Stomach (tissue), 19 donors: ENCODE measurements at places on chromosomes 13 and 19. TPM values are rescaled to one million over a fixed set of nuclear protein-coding genes. Genes with fewer than 3 reads are reported as not detected.
A peak's percentile ranks its signal among the peaks of the same experiment; 100 is the strongest.

- H3K27me3 ChIP-seq, result no peaks in the 10 kb centered on the region
- peaks cover 58% of the 10 kb centered on the region for H3K4me1 ChIP-seq
- H3K4me3 ChIP-seq, result no peak overlapping the region
These were observed 3.9 kb downstream of the SIX5 start for GRCh38 chr19:45764945-45765701.

GRCh38 chr13:32060401-32060878 lies 28.9 kb downstream of the FRY start:
- H3K36me3 ChIP-seq, result no peaks in the 10 kb centered on the region
- no peaks in the 10 kb centered on the region for H3K27me3 ChIP-seq
- no peak for DNase-seq
- H3K4me1 ChIP-seq, result no peaks in the 10 kb centered on the region

- no peak overlapping the region for H3K4me3 ChIP-seq
- no peak overlapping the region for H3K27ac ChIP-seq
- no peaks in the 10 kb centered on the region for H3K36me3 ChIP-seq
- no peak for DNase-seq
These were observed 150.3 kb downstream of the SLITRK5 start for GRCh38 chr13:87821512-87821911.

DNA sequence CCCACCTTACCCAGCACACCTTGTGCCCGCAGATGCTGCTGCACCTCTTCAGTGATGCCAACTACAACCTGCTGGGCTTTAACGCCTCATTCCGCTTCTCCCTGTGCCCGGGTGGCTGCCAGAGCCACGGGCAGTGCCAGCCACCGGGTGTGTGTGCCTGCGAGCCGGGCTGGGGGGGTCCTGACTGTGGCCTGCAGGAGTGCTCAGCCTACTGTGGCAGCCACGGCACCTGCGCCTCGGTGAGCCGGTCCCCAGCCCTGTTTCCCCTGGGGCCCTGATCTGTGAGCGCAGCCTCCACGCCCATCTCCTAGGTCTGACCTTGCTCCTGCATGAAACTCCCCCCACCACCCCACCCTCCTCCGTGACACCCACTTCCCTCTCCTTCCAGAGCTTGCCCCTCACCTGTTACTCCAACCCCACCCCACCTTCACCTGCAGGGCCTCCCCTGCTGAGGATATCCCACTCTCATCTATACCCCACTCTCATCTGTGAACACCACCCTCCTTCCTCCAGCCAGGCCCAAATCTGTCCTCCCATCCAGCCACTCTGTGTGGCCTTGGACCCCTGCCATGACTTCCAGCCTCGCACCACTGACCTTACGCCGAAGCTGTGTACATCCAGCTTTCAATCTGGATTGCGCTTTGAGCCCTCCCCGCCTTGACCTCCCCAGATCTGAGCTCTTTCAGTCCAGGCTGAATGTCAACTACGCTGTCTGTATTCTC lies 8.7 kb downstream of the MEGF8 start:
- H3K4me1 ChIP-seq, result peaks cover 6% of the 10 kb centered on the region
- H3K36me3 ChIP-seq, result peaks cover 49% of the 10 kb centered on the region
- DNase-seq, result no peak
- H3K4me3 ChIP-seq, result no peak overlapping the region
- no peaks in the 10 kb centered on the region for H3K27me3 ChIP-seq

DNA sequence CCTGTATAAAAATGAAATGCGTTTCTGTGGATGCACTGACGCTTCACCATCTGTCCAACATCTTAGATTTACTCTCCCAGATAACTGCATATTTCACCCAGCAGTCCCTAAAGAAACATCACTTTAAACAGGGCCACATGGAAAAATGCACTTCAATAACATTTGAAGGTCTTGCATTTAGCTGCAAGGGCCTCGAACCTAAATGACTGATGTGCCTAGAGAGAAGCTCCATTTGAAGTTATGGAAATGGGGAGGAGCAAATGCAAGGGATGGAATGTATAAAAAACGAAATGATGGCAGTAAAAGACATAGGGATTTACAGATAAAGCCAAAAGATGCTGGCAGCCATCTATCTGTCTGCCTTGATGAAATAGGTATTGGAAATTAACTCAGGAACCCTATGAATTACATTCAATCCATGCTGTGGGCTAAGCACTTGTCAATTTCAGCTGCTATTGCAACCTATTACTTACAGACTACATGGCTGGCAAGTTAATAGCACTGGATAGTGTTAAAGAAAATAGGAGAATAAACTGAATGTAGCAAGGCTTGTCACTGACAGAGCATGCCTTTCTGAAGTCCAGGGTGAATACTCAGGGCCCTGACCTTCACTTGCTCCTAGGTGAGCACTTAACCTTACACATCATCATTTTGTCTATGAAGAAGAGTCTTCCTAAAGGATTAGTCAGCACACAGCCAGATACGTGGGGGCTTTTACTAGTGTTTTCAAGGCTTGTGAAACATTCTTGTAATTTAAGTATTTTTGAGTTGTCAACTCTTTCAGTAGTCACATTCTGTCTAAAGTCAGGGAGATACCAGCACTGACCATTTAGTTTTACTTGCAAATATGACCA lies 963.4 kb downstream of the PCDH17 start:
- H3K27me3 ChIP-seq, result no peaks in the 10 kb centered on the region
- no peaks in the 10 kb centered on the region for H3K36me3 ChIP-seq
- no peak overlapping the region for H3K4me3 ChIP-seq
- no peak overlapping the region for H3K27ac ChIP-seq

GRCh38 chr13:100589178-100589725 lies 663 bp upstream of the GGACT start:
- H3K27ac ChIP-seq, result no peak overlapping the region
- H3K4me1 ChIP-seq, result peaks cover 17% of the 10 kb centered on the region
- no peak for DNase-seq
- no peaks in the 10 kb centered on the region for H3K36me3 ChIP-seq

GRCh38 chr19:7526059-7526929 lies 3.9 kb downstream of the MCOLN1 start:
- H3K4me1 ChIP-seq, result peaks cover 29% of the 10 kb centered on the region
- H3K27me3 ChIP-seq, result no peaks in the 10 kb centered on the region
- DNase-seq, result no peak
- no peak overlapping the region for H3K27ac ChIP-seq

GRCh38 chr19:5621945-5622464 lies 571 bp downstream of the SAFB2 start:
- H3K27me3 ChIP-seq, result no peaks in the 10 kb centered on the region
- H3K36me3 ChIP-seq, result peaks cover 61% of the 10 kb centered on the region
- peaks cover 76% of the 10 kb centered on the region for H3K4me1 ChIP-seq
- DNase-seq, result no peak
- H3K4me3 ChIP-seq, result peak overlapping the region; percentile 98

- H3K4me3 ChIP-seq, result no peak overlapping the region
- no peaks in the 10 kb centered on the region for H3K27me3 ChIP-seq
- peak overlapping the region; percentile 99 for H3K27ac ChIP-seq
- no peaks in the 10 kb centered on the region for H3K36me3 ChIP-seq
- DNase-seq, result no peak
- H3K4me1 ChIP-seq, result peaks cover 52% of the 10 kb centered on the region
These were observed 2.4 kb downstream of the SPART start for GRCh38 chr13:36343766-36344165.

DNA sequence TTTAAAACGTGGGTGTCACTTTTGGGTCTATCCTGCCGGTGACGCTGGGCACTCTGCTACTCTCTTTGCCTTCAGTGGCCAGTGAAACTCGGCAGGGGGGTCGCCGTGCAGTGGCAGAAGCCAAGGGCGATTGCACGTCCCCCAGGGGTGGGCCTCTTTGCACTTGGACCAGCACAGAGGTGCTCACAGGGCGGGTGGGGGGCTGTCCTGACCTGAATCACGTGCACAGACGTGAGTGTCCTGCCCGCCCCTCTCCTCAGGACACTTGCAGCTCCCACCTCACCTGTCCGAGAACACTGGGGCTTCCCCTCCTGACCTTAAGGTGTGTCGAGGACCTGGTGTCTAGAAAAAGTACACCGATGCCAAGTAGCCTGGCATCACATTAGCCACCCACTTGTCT lies 16.1 kb downstream of the COL4A1 start:
- H3K27ac ChIP-seq, result peak overlapping the region; percentile 44
- H3K4me3 ChIP-seq, result no peak overlapping the region
- DNase-seq, result no peak
- no peaks in the 10 kb centered on the region for H3K36me3 ChIP-seq
- H3K27me3 ChIP-seq, result no peaks in the 10 kb centered on the region

- peaks cover 44% of the 10 kb centered on the region for H3K36me3 ChIP-seq
- peaks cover 30% of the 10 kb centered on the region for H3K27me3 ChIP-seq
- no peak overlapping the region for H3K27ac ChIP-seq
- H3K4me3 ChIP-seq, result no peak overlapping the region
- peak; percentile 45 for DNase-seq
- H3K4me1 ChIP-seq, result peaks cover 14% of the 10 kb centered on the region
These were observed 17.4 kb upstream of the NPAS1 start for GRCh38 chr19:47002106-47002766.

- H3K36me3 ChIP-seq, result peaks cover 100% of the 10 kb centered on the region
- H3K27ac ChIP-seq, result no peak overlapping the region
- H3K4me1 ChIP-seq, result peaks cover 53% of the 10 kb centered on the region
- DNase-seq, result no peak
- H3K27me3 ChIP-seq, result no peaks in the 10 kb centered on the region
- no peak overlapping the region for H3K4me3 ChIP-seq
These were observed 6.9 kb downstream of the LENG8 start for GRCh38 chr19:54455786-54456422.

DNA sequence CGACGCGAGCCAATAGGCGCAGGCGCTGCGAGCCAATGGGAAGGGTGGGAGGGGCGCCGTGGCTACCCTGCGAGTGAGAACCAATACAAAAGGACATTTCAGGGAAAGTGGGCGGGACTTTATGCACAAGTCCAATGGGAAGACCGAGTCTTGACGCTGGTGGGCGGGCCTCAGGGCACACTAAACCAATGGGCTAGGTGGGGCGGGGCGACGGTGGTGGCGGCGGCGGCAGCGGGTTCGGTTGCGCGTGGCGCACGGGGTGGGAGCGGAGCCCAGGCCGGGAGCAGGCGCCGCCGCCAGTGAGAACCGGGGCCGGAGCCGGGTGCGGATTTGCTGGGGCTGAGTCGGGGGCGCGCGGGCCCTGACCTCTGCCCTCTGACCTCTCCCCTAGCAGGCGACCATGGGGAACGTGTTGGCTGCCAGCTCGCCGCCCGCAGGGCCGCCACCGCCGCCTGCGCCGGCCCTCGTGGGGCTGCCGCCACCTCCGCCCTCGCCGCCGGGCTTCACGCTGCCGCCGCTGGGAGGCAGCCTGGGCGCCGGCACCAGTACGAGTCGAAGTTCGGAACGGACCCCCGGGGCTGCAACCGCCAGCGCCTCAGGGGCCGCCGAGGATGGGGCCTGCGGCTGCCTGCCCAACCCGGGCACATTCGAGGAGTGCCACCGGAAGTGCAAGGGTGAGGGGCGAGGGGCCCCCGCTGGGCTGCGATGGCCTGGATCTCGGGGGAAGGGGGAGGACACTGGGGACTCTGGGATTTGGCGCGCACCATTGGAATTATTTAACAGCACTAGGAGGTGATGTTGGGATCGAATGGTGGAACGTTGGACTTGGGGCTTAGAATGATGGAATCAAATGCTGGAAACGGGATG lies at the start of gene TOMM40:
TOMM40 (plus strand) TSS at position 239 of the 867 bp plus-strand sequence; CDS start at position 401, 162 bp downstream.
- H3K4me1 ChIP-seq, result peaks cover 26% of the 10 kb centered on the region
- H3K27me3 ChIP-seq, result no peaks in the 10 kb centered on the region
- no peak for DNase-seq
- H3K36me3 ChIP-seq, result peaks cover 66% of the 10 kb centered on the region

DNA sequence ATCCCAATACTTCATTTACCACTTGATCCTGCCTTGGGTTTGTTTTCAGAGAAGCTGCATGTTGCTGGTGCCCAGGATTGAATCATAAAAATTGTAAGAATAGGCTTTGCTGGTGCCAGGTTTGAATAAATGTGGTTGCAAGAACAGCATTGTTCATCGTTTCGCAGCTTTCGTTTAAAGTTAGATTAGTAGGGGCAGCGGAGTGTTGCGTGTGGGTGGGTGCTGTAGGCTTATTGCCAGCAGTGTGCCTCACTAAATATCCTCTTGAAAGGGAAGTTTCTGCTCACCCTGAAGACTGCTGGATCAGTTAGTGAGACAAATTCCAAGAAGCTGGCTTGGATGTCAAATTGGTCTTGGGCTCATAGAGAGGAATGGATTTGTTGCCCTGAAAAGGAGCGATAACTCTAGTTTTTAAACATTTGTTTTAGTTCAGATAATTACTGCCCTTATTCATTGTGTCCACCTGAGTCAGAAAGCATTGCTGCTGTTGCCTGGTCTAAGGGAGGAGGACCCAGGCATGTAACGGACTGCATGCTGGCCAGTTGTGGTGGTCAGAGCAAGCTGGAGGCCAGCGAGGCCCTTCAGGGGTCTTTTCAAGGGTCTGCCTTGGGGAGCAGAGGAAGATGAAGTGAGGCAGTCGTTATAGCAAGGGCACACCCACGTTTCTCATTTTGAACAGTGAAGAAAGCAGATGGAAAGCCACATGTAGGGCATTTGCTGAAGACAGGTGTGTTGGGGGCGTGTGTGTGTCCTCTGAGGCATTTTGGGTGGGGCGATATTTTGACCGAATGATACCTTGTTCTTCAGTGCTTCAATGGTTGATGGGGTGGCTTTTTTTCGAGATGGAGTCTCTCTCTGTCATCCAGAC lies 8.5 kb downstream of the ILF3 start:
- H3K27ac ChIP-seq, result no peak overlapping the region
- H3K4me3 ChIP-seq, result no peak overlapping the region
- DNase-seq, result no peak
- no peaks in the 10 kb centered on the region for H3K27me3 ChIP-seq
- H3K36me3 ChIP-seq, result peaks cover 26% of the 10 kb centered on the region
- peaks cover 92% of the 10 kb centered on the region for H3K4me1 ChIP-seq

- H3K27ac ChIP-seq, result no peak overlapping the region
- no peaks in the 10 kb centered on the region for H3K36me3 ChIP-seq
- H3K4me1 ChIP-seq, result peaks cover 64% of the 10 kb centered on the region
- no peak for DNase-seq
- no peaks in the 10 kb centered on the region for H3K27me3 ChIP-seq
These were observed 18.9 kb downstream of the KDM4B start for GRCh38 chr19:4987692-4988370.

KLF1 gene
- not detected for total RNA-seq

PSPN gene
- not detected for total RNA-seq

TTC9B gene
- not detected for total RNA-seq

COX6B2 gene
- not detected for total RNA-seq

B3GNT8 gene
- total RNA-seq, result 1.7 TPM

KLHL1 gene
- total RNA-seq, result 0.45 TPM

AP1M2 gene
- 33.5 TPM for total RNA-seq
